ENCODE measurements at places on chromosomes 6 and 20.
A peak's percentile ranks its signal among the peaks of the same experiment; 100 is the strongest.

- peak; percentile 64 for DNase-seq
These were observed 198.6 kb downstream of the DTNBP1 start for GRCh38 chr6:15464211-15464725.

DNA sequence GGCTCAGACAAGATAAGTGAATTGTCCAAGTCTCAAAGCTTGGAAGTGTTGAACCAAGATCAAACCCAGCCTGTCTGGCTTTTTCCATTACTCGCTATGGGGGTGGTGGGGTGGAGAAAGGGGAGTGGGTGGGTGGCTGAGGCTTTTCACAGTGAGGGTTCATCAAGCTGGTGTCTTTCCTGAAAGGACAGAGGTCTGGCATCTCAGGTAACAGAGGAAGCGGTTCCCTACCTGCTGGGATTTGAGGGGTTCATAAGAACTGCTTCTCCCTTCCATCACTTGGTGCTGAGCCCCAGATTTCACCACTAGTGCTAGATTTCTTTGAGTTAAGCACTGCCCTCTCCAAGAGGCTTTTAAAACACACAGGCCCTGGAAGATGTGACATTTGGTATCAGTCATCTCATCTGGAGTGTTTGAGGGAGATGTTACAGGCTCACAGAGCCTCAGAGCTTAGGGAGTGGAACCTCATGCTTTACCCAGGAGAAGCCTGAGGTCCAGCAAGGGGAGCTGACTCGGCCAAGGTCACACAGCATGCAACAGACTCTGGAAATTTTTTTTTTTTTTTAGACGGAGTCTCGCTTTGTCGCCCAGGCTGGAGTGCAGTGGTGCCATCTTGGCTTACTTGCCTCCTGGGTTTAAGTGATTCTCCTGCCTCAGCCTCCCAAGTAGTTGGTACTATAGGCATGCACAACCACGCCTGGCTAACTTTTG, 6.0 kb upstream of the VEGFA start:
- no peak for DNase-seq

DNA sequence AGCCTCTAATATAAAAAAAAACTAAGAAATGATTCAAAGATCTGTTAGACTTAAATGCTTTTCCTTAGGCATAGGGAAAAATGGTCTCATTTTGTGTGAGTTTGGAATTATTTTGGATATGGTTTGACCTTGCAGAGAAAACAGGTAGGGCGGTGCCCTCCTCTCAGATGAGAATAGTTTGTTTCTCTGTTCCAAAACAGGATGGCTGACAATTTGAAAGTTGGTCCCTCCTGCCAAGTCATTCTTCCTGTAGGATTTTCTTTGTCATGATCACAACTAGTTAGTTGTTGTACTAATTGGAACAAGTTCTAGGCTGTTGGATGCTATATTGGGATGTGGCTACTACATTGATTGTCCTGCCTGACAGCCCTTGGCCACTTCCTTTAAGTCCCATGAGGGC, 108.6 kb downstream of the BCKDHB start:
- DNase-seq = no peak

- no peak for DNase-seq
These were observed 4.2 kb downstream of the MAPRE1 start for GRCh38 chr20:32823737-32824588.

GRCh38 chr6:41716516-41717391, 18.7 kb downstream of the TFEB start:
- no peak for DNase-seq

GRCh38 chr6:49964064-49964463, at the start of gene DEFB114:
DEFB114 (minus strand) TSS chr6:49964164; CDS start chr6:49964105, 59 bp downstream.
- no peak for DNase-seq

DNA sequence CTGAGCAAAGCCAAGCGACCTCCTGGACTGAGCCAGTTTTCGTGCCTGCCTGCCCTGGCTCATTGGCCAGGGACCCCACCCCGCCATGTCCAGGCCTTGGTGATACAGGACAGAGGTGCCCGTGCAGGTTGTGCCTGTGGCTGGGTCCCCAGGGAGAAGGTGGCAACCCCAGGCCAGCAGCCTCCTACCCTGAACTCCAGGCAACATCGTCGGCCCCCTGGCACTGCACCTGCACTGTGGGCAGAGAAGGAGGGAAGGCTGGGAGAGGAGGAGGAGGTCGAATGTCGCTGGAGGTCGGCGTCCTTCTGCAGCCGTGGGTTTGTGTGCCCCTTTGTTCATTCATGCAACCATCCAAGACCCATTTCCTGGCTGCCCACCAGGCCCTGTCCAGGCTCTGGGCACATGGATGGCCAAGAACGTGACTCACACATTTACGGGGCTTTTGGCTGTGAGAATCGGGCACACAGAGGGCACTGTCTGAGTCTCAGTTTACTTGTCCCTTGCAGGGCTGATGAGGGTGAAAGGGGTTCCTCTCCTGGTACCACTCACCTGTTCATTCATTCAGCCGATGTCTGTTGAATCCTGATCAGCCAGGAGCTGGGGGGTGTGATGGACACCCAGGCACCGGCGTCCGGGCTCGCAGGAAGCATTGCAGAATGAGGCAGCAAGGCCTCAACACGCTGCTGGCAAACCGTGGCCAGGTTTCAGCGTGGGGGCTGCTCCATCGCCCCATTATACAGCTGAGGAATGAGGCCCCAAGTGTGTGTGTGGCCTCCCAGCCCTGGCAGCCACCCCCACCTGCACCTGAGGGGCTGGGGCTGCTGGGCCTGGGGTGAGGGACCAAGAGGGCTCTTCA, 2.3 kb upstream of the RBBP8NL start:
- no peak for DNase-seq

GRCh38 chr6:152206072-152206818, 398.8 kb downstream of the ESR1 start:
- peak; percentile 57 for DNase-seq

- DNase-seq = no peak
These were observed 246.1 kb downstream of the SMOC2 start for GRCh38 chr6:168686831-168687730.

DNA sequence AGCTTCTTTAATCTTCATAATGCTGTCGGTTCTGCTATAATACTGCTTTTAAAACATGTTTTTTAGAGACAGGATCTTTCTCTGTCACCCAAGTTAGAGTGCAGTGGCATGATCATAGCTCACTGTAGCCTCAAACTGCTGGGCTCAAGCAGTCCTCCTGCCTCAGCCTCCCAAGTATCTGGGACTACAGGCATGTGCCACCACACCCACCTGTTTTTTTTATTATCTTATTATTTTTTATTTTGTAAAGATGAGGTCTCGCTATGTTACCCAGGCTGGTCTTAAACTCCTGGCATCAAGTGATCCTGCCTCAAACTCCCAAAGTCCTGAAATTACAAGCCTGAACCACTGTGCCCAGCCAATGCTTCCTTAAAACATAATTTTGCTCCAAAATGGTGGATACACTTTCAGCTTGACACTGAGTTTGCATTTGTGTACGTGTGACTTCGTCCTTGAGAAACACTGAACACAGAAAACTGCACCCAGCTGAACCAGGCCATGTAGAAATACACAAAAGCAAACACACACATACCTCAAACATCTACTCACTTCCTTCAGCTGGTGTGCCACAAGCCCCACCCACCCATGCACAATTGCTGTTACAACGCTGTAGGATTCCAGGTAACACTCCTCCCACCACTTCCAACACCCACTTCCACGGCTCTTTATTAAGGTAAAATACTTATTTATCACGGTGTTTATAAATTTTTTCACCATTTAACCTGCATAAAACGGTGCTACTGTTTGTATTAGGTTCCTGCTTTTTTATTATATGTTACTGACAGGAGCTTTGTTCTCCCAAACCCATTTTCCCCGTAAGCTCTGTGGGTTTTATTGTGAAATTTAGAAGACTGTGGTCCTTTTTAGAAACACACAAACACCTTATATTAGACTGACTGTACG, 109.1 kb downstream of the TSHZ2 start:
- DNase-seq = peak; percentile 43

Measured in activated CD4-positive, alpha-beta T cell treated with anti-CD3 and anti-CD28 coated beads, Interleukin-2, amount 50 U/mL, for 48 hours (primary cell).